ENCODE measurements at places on chromosomes 11 and 22.
A peak's percentile ranks its signal among the peaks of the same experiment; 100 is the strongest.

GRCh38 chr11:91984033-91984584 is 240.5 kb upstream of the FAT3 start:
- DNase-seq: no peak

GRCh38 chr22:27727673-27728451 is 73.7 kb downstream of the MN1 start:
- no peak for DNase-seq

GRCh38 chr11:64060861-64061444 is 25.2 kb downstream of the FLRT1 start:
- DNase-seq: peak; percentile 65

- DNase-seq: no peak
Observed at GRCh38 chr11:108319541-108320145, 96.8 kb downstream of the ATM start.

- DNase-seq: no peak
Observed at GRCh38 chr11:125873881-125874555, 13.4 kb upstream of the HYLS1 start.

DNA sequence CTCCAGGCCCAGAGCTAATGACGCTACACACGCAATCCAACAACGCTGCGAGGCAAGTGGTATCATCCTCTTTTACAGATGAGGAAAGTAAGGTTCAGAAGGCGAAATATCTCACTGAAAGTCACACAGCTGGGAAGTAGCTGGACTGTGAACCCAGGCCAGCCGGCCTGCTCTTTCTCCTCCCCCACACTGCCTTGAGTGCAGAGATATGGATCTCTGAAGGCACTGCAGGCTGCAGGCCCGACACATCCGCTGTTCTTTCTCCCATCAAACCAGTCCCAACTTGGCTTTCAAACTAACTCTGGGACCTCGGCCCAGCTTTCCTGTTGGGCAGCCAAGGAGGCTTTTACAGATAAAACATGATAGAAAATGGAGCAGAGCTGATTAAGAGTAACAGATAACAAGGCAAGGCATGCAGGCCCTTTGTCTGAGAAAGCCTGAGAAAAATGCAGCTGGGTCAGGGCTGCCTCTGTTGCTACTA is 64.0 kb upstream of the PTPRJ start:
- no peak for DNase-seq

GRCh38 chr22:19892925-19893324 is 38.3 kb upstream of the GNB1L start:
- no peak for DNase-seq

DNA sequence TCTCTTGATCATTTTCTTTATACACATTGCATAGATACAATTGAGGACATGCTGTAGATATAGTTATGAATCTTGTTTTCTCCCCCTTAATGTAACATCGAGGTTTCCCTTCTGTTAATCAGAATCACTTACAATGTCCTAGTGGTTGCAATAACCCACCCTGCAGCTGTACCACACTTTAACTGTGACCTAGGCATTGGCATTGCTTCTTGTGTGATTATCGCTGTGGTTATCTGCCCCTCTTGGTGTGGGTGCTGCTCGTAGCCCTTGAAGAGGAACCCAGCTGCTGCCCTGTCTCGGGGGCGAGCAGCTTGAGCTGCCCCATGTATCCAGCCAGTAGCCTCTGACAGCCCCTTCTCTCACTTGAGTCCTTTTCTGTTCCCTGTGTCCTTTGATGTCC is 1.5 kb downstream of the DGAT2 start:
- no peak for DNase-seq

GRCh38 chr11:46369458-46370152 is 11.9 kb upstream of the MDK start:
- peak; percentile 66 for DNase-seq

DNA sequence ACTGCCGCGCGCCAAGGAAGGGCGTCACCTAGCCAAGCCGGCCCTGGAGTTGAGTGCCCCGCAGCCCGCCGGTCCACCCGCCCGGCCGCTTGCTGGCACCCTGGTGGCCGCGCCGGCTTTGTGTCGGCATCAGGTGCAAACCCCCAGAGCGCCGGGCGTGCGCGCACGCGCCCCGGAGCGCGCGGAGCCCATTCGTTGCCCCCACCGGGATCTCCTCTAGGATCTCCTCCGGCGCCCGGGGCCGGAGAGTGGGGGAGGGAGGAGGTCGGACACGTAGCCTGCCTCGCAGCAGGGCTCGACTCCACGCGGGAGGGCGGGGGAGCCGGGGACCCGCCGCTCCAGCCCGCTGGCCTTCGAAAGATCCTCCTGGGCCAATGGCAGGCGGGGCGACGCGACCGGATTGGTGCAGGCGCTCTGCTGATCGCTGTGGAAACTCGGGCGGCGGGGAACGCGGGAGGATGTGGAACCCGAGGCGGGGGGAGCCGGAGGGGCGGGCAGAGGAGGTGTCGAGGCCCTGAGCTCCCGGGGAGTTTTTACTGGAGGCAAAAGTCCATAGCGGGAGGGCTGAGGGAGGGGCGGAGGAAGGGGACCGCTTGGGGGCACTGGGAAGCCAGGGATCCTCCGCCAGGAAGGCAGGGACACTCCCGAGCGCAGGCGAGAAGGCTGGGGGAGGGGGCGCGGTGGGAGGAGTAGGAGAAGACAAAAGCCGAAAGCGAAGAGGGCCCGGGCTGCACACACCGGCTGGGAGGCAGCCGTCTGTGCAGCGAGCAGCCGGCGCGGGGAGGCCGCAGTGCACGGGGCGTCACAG is at the start of gene FADS2:
FADS2 (plus strand) TSS at position 730 of the 808 bp plus-strand sequence. CDS start 91 bp downstream, outside the sequence.
- DNase-seq: peak; percentile 90

- no peak for DNase-seq
Observed at GRCh38 chr22:47294222-47294532, 531.7 kb downstream of the TBC1D22A start.

GRCh38 chr11:76665921-76666351 is 4.6 kb downstream of the LRRC32 start:
- DNase-seq: no peak

GRCh38 chr11:22392561-22392960 is 54.4 kb downstream of the SLC17A6 start:
- no peak for DNase-seq

DNA sequence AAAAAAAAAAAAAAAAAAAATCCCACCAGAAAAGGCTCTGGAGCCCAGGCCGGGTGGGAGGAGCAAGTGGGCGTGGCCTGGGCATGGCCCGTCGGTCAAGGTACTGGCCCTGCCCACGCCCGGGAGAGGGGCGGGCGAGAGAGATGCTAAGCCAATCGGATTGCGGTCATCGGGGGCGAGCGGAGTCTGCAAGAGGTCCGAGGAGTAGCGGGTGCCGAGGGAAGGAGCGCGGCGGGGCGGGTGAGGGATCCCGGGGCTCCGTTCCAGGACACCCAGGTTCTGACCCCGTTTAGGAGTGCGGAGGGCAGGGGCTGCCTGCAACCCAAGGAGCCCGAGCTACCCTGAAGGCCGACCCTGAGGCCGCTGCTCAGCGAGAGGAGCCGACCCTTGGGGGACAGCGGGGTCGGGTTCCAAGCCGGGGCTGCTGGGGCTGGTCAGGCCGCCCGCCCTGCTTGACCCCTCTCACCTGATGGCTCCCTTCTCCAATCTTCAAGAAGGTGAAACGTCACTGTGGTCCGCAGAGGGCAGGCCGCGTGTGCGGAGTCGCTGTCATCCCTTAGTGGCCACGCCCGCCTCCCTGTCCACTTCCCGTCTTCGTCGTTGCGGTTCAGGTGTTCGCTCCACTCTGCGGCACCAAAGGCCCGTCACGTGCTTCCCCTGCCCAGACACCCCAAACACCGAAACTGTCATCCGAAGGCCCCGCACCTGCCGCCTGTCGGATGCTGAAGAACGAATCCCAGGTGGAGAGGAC is 11.1 kb upstream of the TAB1 start:
- DNase-seq: peak; percentile 83

GRCh38 chr11:70802185-70802584 is 403.9 kb downstream of the CTTN start:
- no peak for DNase-seq

DNA sequence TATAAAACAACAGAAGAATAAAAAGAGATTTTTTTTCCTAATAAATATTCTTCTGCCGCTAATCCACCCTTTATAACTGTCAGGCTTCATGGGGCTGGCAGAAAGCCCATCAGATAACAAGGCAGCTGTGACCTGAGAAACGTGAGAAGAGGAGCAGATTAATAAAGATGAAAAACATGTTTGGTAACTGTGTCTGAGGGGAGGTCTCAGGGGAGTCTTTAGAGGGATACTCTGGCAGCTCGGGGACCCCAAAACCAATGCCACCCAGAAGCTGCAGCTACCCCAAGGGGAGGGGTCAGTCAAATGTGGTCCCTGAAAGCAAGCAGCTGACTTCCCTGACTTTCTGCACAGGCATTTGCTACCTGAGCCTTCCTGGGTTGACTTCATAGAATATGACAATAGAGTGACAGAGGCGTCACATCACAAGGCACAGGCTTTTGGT is 48.4 kb upstream of the POU2AF1 start:
- no peak for DNase-seq

GRCh38 chr11:28684011-28684586 is 575.9 kb downstream of the METTL15 start:
- no peak for DNase-seq

GRCh38 chr11:66874232-66874631 is 17.4 kb downstream of the LRFN4 start:
- no peak for DNase-seq

- no peak for DNase-seq
Observed at GRCh38 chr22:39382410-39382809, 17.2 kb upstream of the TAB1 start.

- no peak for DNase-seq
Observed at GRCh38 chr11:6203327-6203726, 2.0 kb upstream of the C11orf42 start.

GRCh38 chr11:11948242-11948947 is 60.0 kb downstream of the DKK3 start:
- no peak for DNase-seq

DNA sequence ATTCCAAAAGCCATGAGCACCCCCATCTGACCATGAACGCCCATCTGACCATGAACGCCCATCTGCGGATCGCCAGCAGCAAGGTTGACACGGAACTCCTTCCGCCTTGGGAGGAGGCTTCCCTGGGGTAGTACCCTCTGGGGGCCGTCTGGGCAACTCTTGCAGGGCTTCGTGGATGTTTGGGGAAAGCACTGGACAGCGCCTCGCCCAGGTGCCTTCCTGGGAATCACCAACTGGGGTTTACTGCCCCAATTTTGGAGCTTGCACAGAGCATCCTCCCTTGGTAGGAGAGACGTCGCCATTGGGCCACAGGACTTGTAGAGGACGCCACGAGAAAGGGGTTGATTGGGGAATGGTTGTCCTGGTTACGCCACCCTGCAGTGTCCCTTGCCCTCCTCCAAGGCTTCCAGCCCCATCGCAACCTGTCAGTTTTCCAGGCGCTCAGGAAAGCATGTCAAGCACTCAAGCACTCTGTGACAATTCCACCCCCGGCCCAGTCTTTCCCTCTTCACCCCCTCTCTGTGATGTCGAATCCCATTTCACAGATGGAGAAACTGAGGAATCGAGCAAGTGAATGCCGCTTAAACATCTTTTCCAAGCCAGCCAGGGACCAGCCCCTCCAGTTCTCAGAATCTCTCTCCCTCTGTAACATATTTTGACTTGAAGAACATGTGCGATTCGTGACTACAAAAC is 914 bp upstream of the PRDM11 start:
- DNase-seq: no peak

GRCh38 chr11:16737818-16738192 is 642 bp upstream of the C11orf58 start:
- DNase-seq: no peak

DNA sequence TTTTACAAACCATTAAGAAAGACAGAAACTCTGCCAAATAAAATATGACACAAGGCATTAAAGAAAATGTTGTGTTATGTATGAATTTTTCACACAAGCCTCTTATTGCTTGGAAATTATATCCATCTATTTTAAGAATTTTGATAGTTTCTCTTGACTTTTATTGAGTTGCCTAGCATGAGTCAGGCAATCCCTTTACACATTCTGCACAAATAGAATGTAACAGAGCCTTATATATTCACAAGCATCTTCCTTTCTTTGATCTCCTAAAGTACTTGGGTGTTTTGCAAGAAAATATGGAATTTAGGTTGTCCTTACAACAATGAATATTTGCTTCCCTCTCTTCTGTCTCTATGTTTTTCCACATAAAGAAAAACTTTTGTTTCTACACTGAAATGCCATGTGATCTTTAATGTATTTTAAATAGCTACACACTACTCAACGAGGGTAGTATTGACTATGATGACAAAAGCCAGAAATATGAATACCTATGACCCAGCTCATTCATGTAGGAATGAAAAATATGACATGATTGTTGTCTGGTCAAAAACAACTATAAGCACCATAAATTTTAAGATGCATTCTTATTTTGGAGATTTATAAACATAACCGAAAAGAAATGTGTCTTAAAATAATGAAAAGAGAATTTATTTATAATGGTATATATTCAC is 398.8 kb downstream of the GUCY1A2 start:
- DNase-seq: no peak

DNA sequence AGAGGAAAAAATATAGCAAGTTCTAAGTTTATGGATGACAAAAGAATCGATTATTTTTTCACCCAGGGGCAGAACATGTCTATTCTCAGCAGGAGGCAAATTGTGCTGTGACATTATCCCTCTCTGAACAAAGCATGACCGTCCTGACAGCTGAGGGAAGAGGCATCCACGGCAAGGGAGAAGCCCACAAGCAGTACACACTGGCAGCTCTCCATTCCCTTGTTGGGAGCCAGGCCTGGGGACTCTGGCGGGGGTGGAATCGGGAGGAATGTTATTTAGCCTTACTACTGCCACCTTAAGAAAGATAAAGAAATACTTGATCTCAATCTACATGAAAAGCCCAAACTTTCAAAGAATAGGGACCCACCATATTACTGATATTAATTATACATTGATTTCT is 3.4 kb downstream of the KIRREL3 start:
- no peak for DNase-seq

GRCh38 chr11:127651888-127652221 is 651.3 kb upstream of the KIRREL3 start:
- no peak for DNase-seq

- no peak for DNase-seq
Observed at GRCh38 chr11:107265591-107266121, 192.0 kb downstream of the CWF19L2 start.

DNA sequence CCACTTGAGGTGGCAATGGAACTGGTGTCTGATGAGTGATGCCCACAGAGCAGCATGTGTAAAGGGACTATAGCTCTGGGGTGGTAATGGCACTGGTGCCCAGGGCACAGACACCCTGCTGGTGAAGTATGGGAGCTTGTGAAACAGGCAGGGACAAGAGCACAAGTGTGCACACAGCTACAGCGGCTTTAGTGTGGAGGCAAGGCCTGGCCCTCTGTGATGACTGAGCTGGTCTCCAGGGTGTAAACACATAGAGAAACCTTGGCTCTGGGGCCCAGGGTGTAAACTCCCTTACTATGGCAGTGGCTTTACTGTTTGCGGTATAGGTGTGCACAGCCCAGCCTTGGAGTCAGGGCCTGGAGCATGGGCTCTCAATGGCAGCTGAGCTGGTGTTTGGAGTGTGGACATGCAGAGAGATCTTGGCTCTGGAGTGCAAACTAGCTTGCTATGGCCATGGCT is 46.3 kb downstream of the BIRC2 start:
- DNase-seq: peak; percentile 15

- DNase-seq: no peak
Observed at GRCh38 chr11:35250621-35251020, 111.7 kb downstream of the CD44 start.

- no peak for DNase-seq
Observed at GRCh38 chr11:107593951-107594350, 3.0 kb downstream of the ELMOD1 start.

GRCh38 chr11:76830639-76831327 is 29.9 kb upstream of the ACER3 start:
- DNase-seq: no peak

All from CD4-positive, alpha-beta T cell treated with Interleukin-6 for 4 hours (primary cell).